ENCODE measurements at places on chromosomes 1 and 21.

GRCh38 chr1:109527098-109527811 is 12.4 kb upstream of the GPR61 start:
- DNase-seq = no peak

DNA sequence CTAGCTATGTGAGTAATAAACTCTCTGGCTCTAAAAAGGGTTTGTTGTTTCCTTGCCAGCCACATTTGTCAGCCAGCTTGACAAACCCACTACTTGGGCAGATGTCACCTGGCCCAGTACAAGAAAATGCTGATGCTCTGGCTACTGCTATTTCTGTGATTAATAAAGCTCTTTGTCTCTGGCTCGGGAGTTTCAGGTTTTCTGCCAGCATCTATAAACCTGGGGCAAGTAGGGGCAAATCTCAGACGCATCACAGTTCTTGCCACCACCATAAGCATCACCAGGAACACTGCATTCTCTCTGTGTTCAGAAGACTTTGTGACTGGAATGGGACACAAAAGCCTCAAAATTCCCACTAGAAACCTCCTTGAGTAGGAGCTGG is 2.5 kb downstream of the ITLN2 start:
- DNase-seq = no peak

- no peak for DNase-seq
Observed at GRCh38 chr1:8283058-8283884, 34.6 kb upstream of the SLC45A1 start.

DNA sequence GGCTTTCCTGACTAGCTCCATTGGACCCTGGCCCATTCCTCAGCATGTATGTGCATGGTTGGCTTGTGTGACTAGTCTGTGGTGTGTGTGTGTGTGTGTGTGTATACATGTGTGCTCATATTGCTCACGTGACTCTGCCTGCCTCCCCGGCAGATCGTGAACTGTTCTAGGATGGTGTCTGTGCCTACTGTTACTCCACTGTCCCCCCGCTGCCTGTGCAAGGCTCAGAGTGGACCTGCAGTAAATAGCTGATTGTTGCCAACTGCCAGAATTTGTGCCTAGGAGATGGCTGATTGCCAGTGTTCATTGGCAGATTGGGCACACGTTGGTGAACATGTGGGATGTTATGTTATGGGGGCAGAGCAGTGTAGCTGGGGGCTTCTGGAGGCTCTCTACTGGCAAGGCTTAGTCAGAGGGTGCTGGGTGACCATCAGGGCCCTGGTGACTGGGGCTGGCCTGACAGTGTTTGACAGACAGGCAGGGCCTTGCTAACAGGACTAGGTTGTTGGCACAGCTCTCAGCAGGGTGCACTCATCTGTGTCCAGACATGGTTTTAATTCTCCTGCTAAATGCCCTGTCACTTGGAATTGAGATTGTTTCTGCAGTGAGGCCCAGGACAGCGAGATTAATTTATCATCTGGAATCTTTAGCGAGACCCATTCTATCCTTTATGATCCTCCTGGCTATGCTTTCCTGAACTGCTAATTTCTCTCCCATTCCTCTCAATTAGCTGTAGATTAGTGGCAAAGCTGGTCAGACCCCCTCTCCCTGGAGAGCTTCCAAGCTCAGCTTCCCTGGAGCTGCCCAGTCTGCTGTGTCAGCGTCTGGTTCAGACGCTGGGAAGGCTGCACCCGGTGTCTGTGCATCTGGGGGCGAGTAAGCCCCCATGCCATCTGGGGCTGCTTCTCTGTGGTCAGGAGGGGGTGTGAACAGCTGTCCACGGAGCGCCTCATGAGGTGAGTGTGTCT is 20.8 kb downstream of the SLC6A17 start:
- DNase-seq = no peak

GRCh38 chr21:19034041-19034440 is 630.5 kb upstream of the TMPRSS15 start:
- no peak for DNase-seq

- DNase-seq = no peak
Observed at GRCh38 chr1:55088413-55088812, 49.1 kb downstream of the PCSK9 start.

DNA sequence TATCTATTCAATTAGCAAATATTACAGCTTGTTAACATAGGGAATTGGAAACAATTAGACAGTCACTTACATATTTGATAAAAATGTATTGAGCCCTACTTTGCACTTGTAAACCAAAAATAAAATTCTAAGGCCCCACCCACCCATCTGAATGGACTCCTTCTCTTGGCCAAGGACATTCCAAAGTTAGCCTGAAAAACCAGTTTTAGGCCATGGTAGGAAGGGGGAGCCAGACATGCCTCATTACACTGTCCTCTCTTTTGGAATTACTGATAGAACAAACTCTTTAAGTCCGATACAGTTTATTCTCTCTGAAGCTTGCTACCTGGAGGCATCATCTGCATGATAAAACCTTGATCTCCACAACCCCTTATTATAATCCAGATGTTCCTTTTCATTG is 28.0 kb upstream of the TSPAN2 start:
- no peak for DNase-seq

DNA sequence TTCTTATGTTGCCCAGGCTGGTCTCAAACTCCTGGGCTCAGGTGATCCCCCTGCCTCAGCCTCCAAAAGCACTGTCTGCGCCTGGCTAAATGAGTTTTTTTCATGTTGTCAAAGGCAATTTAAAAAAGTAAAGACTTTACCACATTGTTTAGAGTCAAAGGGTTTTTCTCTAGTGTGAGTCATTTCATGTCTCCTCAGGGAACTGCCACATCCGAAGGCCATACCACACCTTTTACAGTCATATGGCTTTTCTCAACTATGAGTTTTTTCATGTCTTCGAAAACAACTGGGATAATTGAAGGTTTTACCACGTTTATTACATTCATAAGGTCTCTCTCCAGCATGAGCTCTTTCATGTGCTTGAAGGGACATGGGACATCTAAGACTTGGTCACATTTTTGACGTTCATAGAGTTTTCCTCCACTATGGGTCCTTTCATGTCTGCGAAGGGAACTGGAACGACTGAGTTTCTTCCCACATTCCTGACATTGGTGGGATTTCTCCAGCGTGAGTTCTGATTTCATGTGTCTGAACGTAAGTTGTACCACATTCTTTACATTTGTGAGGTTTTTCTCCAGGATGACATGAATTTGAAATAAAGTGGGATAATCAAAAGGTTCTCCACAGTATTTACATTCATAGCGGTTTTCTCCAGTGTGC is 65.6 kb downstream of the UCHL5 start:
- no peak for DNase-seq

DNA sequence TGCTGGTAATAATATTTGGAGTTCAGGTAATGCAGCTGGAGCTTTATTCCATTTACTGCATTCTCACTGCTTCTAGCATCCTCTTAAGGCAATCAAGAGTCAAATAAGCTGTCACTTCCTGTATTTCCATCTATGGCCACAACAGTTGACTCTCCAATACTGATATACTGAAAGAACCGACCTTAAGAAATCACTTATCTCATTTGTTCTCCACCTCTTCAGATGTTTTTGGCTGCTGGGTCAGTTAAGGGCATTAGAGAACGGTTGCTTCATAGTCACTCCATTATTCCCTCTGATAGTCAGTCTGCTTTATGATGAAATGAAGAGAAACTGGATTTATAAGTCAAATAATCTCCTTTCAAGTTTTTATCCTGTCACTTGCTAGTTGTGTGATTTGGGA is 14.2 kb upstream of the RGS4 start:
- DNase-seq = no peak

DNA sequence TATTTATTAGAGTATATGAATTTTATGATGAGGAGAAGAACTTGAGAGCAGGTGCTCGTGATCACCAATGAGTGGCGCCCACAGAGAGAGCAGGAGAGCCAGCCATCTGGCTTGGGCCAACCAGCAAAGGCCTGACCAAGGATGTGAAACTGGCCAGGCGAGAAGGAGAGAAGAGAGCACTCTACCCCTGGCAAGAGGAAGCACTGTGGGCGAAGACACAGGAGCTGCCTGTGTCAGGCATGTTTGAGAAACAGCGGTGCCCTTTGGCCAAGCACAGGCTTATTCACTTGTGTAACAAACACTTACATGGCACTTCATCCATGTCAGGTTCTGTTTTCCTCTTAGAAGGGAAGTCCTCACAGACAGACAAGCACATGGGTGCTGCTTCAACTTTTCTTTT is 4.2 kb upstream of the SIPA1L2 start:
- DNase-seq = no peak

DNA sequence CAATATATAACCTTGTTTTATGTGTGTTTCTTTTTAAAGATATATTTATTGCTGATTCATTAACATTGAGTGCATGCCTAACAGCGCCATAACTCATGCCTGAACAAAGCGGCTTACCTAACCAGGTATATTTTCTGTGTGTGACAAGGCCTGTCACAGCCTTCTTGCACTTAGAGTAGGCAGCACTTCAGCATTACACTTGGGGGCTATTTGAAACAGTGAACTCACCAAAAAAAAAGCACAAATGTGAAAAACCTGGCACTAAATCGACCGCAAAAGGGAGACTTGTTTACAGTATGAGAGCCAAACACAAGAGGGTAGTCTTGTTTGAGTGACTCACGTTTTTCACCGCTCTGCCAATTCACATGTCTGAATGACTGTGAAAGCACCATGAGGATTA is 111.7 kb downstream of the DISP1 start:
- DNase-seq = no peak

- no peak for DNase-seq
Observed at GRCh38 chr1:217388522-217389065, 242.3 kb downstream of the GPATCH2 start.

DNA sequence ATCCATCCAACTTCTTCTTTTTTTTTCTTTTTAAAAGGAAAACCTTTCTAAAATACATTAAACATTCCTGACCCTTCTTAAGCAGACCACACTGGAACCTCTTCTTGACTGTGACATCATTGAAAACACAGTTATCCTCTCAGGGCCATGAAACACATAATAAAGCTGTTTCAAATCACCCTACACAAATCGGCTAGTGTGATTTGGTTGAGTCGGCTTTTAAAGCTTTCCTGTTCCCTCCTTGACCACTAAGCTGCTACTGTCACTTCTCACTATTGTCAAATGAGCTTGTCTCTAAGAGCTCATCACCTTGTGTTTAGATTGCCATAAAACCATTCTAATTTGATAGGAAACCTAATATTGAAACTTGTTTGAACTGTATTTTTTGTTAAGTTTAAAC is 5.9 kb downstream of the USP24 start:
- DNase-seq = no peak

GRCh38 chr1:48530727-48531351 is 58.8 kb upstream of the SPATA6 start:
- no peak for DNase-seq

GRCh38 chr1:245888809-245889208 is 618.3 kb downstream of the SMYD3 start:
- no peak for DNase-seq

DNA sequence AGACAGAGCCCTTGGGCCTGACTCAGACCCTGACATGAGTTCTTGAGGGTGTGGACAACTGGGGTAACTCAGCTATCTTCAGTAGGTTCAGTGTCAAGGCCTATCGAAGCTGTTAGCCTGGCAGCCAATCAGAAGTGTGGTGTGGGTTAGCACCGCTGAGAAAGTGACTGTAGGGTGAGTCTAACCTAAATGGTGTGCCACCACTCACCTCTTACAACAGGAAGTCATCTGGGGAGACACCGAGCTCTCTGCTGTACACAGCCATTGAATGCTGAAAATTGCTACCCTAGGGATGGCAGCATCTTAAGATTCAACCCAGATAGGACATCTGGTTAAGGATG is 44.6 kb downstream of the RASSF5 start:
- DNase-seq = peak; percentile 24
